Activated naive CD8-positive, alpha-beta T cell treated with anti-CD3 and anti-CD28 coated beads, Interleukin-2, amount 10 ng/mL, durations not matched to agents 7 days and 5 days (primary cell): ENCODE measurements at places on chromosomes 3 and 15. TPM values are rescaled to one million over a fixed set of nuclear protein-coding genes. Genes with fewer than 3 reads are reported as not detected.

GRCh38 chr15:96234109-96234892, 96.2 kb upstream of the NR2F2 start:
- no peak for DNase-seq

Gene SEMA3B
- 0.36 TPM for total RNA-seq

DNA sequence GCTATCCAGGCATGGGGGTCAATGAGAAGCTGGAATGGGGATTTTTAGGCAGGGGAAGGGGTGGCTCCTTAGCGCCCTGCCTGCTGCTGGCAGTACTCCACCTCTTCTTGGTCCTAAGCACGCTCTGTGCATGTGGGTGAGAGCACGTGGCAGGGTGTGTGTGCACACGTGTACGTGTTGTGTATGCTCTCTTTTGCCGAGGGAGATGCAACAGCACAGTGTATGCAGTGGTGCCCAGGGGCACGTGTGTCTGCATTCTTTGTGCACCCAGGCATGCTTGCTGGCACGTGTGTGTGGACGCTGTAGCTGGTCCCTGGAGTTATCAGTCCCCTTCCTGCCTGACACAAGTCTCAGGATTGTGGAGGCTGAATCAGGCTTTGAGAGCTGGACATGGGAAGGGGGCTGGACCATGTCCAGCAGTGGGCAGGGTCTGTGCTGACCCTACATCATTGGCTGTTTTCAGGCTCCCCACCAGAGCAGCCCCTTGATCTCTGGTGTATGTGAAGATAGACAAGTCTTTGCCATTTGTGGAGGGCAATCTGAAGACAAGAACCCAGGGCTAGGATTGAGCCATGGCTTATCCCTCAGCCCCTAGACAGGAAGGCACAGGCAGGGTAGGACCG, 1.9 kb upstream of the CAMKV start:
- DNase-seq: no peak

- DNase-seq: no peak
These were observed 47.5 kb downstream of the ARMC8 start for GRCh38 chr3:138234401-138235179.

DNA sequence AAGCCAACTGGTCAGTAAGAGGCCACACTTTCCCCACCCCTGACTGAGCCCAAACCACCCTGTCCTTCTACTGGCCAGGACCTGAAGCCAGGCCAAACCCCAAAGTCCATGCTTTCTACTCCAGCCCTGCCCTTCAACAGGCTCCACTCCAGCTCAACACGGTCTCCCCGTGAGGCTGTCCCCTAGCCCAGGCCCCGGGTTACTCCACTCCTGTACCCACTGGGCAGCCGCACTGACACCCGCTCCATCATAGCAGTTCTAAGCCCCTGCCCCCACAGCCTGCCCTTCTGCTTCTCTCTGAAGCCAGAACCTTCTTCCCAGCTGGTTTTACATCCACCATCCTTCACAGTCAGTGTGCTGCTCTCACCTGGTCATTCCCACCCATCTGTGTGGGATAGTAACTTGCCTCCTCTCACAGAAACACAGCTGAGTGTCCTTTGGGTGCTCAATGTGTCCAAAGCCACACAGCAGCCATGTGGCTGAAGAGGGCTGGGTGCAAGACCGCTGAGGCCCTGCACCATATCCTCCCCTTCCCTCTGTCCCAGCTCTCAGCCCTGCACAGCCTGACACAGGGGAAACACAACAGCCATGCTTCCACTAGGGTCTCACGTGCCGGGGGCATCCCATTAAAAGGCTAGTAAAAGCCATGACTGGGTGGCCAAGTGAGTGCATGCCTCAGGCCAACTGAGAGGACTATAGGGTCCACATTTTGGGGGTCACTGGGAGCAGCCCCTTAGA, 38.1 kb downstream of the TLE3 start:
- DNase-seq: peak; percentile 13

DNA sequence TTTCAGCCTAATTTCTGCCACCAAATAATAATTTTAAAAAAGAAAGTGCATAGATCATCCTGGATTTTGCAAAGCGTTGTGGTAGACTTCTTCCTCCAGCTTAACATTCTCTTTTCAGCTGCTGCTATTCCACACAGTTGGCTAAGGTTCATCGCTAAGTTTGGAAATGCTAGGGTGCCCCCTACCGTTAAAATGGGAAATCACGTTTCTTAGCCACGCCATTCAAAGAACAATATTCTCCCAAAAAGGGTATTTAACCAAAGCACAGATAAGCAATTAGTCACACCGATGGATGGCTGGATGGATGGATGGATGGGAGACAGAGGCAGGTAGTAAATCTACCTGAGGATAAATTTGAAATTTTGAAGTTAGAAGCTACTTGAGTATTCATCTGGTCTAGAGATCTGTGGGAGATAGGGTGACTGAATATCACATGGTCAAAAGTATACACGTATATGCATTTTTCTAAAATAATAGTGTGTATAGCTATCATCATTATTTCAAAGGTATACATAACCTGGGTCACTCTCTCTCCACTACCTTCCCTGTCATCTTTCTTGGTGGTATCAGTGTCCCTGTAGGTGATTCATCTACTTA, 67.2 kb downstream of the EFHB start:
- DNase-seq: no peak

Gene PLD1
- 1.0 TPM for total RNA-seq

Gene GOLGA6B
- not detected for total RNA-seq
